ENCODE measurements at places on chromosomes 11 and 22.

DNA sequence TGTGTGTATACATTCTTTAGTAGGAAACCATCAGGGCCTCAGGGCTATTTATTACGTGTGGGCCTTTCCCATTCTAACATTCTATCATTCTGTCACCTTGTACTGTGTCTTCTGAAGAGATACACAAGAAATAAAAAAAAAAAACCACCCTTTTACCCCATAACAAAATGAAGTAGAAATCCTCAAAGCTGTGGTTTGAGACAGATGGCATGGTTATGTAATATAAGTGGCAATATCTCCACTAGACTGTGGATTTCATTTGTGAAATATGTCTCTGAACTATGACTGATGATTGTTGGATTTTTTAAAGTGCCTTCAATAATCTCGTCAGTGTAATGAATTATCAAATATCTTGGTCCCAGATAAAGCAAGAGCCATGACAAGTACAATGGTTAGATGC, 150.0 kb upstream of the BLID start:
- DNase-seq, result no peak

DNA sequence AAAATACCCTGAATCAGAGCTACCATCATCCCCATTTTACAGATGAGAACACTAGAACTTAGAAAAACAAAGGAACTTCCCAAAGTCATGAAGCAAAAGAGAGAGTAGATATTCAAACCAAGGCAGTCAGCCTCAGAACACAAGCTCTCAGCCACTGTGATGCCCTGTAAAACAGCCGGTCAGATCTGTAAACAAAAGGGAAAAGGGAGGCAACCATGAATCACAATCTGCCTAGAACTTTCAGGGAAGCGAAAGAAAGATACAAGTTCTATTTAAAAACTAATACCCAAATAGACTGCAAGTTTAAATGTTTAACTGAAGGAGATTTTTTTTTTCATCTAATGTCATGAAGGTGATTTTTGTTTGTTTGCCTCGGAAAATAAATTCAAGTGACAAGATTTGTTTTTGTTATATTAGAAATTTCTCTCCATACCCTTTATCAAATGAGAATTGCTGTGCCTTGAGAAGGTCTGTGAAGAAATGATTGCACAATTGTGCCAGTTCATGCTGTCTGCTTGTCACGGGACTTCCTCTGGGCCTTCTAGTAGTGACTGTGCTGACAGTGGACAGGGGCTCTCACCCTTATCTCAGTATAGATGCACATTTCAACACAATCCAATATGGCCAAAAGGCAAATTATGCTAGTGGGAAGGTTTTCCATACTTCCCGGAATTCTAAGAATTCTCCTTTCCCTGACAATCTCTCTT, 11.7 kb downstream of the SAA1 start:
- no peak for DNase-seq

GRCh38 chr11:91850021-91850420, 374.6 kb upstream of the FAT3 start:
- no peak for DNase-seq

DNA sequence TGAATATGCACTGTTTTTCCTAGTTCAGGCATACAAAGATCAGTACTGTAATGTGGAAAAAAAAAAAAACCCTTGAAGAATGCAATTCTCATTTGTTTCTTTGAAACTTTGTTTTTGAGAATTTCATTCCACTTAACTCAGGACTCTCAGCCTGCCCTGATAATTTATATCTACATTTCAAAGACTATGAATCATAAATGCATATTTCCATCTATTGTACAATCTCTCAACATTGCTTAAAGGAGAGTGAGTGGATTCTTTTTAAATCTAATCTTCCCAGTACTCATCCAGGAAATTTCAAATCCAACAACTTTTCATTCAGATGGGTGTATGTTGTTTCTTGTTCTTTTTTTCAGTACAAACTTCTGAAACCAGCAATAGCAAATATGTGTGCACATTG, 322.2 kb upstream of the DDI1 start:
- DNase-seq, result no peak

DNA sequence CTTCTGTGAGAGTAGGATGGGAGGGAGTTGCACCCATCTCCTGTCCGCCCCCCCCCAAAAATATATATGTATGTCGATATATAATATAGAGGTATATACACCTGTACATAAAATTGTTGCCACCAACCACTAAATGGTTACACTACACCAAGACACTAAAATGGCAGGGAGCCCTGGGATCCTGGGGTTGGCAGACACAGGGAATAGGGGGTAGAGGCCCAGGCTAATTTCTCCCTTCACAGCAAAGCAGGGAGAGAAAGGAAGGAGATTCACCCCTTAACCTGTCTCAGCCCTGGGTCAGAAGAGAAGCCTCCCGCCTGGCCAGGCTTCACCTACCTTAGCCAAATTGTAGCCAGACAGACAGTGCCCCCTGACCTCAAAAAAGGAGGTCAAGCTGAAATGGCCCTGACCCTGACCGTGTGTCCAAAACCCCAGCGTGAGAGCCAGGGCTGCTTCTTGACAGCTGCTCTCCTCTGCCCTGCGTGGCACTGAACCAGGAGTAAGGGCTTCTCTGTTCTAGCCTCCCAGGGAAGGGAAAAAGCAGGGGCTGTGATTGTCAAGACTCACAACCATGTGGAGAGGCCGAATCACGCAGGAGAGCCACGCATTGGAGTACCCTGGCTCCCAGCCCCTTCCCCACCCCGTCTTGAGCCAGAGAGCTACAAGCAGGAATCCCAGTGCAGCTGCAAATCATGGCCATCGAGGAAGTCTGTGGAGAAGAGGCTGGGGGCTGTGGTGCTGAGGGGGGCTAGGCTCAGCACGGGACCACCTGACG, 40.5 kb downstream of the SGSM3 start:
- DNase-seq, result no peak

- no peak for DNase-seq
Observed at GRCh38 chr22:38155703-38156102, 25.9 kb downstream of the PLA2G6 start.

DNA sequence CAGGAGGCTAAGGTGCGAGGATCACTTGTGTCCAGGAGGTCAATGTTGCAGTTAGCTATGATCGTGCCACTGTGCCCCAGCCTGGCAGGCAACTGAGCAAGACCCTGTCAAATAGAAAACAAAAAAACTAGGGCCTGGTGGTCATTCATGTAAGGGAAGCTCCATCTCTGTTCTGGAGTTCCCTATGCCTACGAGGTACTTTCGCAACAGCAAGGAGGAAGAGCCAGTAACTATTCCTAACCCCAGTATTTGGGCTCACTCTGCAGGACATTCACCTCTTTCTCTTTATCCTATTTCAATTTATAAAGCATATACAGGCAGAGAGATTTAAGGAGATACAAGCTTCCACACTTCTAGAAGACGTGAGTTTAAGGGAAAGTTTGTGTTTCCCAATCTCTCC, 46.6 kb downstream of the RDX start:
- no peak for DNase-seq

GRCh38 chr11:77372726-77373125, 71.2 kb upstream of the GDPD4 start:
- no peak for DNase-seq

DNA sequence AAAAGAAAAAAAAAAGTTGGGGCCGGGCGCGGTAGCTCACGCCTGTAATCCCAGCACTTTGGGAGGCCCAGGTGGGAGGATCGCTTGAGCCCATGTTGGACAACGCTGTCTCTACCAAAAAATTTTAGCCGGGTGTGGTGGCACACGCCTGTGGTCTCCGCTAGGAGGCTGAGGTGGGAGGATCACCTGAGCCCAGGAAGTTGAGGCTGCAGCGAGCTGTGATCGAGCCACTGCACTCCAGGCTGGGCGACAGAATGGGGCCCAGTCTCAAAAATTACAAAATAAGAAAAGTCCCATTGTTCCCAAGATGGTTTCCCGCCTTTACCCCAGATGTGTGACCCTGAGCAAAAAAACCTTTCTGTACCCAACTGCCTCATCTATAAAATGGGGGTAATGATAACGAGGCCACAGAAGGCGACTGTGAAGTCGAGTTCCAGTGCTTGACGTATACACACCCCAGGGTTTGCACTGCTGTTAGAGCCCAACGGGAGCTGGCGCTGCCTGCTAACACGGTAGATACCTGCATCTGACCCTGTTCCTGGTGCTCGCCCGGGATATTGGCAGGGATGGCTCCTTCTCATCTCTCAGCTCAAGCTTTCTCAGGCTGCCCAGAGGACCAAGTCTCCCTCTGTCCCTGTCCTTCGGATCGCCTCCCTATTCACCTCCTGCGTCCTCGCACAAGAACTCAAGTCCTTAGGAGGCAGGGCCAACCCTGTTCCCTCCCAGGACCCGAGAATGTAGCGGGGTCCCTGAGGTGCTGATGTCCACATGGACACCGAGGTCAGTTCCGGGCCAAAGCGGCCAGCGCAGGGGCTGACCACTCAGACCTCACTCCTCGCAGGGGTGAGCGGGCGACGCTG, 1.1 kb upstream of the RPLP2 start:
- no peak for DNase-seq

- DNase-seq, result no peak
Observed at GRCh38 chr22:45758603-45759002, 87.0 kb downstream of the ATXN10 start.

GRCh38 chr22:36595154-36595553, 66.2 kb upstream of the EIF3D start:
- DNase-seq, result no peak

- no peak for DNase-seq
Observed at GRCh38 chr11:35516403-35516802, 9.0 kb downstream of the PAMR1 start.

- DNase-seq, result no peak
Observed at GRCh38 chr11:86261328-86261727, 16.8 kb downstream of the EED start.

- DNase-seq, result no peak
Observed at GRCh38 chr11:77322506-77322905, 21.0 kb upstream of the GDPD4 start.
